ENCODE measurements at places on chromosomes 5 and 9.

- DNase-seq = no peak
These were observed 98.3 kb downstream of the UGCG start for GRCh38 chr9:111994831-111995458.

- DNase-seq = no peak
These were observed 18.7 kb downstream of the SPRY4 start for GRCh38 chr5:142306077-142306502.

GRCh38 chr5:34620185-34620584 is 35.9 kb upstream of the RAI14 start:
- no peak for DNase-seq

GRCh38 chr5:177610131-177610769 is 10.3 kb downstream of the B4GALT7 start:
- no peak for DNase-seq

- DNase-seq = no peak
These were observed 92.5 kb upstream of the DNAH5 start for GRCh38 chr5:14036947-14037346.

DNA sequence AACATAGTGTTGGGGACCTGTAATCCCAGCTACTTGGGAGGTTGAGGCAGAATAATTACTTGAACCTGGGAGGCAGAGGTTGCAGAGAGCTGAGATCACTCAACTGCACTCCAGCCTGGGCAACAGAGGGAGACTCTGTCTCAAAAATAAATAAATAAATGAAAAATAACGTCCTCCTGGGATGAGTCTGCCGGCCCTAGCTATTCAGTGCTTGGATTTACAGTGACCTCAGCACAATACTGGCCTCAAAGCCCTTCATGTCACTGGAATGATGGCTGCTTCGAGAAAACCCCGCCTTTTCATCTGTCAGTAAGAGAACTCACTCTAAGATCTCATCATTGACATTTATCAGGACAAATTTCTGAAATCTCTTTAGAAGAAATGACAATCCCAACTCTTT is 35.5 kb downstream of the SOX30 start:
- DNase-seq = no peak

- no peak for DNase-seq
These were observed 20.6 kb downstream of the SHB start for GRCh38 chr9:38048316-38048969.

GRCh38 chr9:134391319-134392231 is 65.3 kb downstream of the RXRA start:
- no peak for DNase-seq

DNA sequence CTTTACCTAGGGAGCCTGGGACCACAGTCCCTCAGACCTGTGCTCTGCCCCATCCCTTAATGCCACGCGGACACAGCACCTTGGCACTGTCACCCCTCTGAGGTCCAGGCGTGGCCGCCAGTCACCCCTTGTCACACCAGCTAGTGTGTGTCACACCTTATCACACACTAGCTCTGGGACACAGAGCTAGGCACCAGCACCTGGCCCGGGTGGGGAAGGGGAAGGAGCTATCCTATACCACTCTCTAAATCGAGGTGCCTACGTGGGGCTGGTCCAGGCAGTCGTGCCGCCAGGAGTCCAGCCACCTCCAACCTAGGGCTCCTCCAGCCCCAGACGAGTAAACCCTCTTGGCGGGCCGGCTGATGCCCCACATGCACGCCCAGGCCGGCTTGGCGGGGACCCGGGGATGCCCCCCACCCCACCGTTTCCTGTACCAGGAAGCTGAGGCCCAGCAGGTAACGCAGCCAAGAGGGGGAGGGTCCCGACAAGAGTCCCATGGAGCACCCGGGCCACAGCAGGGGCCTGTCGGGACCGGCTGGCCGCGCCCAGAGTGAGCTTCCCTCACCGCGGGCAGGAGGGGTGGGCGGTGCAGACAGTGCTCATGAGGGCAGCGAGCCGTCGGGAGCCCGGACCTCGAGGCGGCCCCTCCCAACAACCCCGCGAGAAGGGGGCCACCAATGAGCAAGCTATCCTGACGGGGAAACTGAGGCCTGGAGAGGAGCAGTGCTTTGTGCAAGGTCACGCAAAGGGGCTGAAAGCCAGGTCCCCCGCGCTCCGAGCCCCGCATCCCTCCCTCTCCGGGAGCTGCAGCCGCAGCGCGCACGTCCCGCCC is 550 bp downstream of the CORO2A start:
- DNase-seq = peak; percentile 68

DNA sequence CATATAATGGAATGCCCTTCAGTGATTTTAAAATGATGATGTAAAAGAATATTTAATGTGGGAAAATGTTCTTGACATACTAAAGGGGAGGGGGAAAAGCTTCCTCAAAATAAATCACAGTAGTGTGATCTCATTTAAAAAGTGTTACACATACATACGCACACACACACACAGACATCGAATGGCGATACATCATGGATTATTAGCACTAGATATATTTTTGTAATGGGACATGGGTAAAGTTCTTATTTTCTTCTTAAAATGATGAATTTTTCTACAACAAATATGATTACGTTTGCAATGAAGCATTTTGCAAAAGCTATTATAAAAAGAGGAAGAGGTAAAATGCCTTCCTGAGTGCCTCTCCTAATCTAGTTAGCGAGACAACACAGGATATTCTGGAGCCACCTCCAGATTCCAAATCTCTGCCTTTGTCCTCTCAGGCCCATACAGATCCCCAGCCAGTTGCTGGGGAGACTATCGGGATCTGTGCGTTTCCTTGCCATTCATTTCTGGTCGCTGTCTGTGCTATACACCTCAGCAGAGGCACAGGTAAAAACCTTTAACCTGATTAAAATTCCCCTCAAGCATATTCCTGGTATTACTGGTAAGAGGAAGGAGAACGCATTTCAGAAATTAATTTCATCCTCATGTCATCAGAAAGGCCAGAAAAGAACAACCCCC is 69.6 kb downstream of the SLC28A3 start:
- no peak for DNase-seq

GRCh38 chr9:124381170-124381945 is 33.9 kb downstream of the PSMB7 start:
- DNase-seq = no peak
